ENCODE measurements at places on chromosomes 7 and 10.
A peak's percentile ranks its signal among the peaks of the same experiment; 100 is the strongest.

DNA sequence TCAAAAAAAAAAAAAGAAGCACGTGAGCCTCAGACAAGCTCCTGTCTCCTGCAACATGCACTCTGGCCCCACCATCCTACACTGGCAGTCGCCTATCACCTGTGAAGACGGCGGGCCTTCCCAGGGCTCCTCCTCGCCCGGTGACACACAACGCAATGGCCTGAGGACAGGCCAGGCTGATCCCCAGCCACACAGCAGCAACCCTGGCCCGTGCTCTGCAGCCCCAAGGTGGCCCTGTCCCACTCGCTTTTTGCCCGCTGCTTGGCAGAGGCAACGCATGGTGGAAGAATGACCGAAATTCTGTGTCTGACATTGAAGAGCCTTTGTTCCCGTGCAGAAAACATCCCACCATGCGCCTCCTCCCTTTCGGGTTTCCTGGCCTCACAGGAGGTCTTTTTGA, 8.1 kb downstream of the RADIL start:
- H3K4me3 ChIP-seq = no peak overlapping the region
- H3K36me3 ChIP-seq = no peaks in the 10 kb centered on the region
- H3K27me3 ChIP-seq = peaks cover under 1% of the 10 kb centered on the region
- no peak for DNase-seq
- H3K27ac ChIP-seq = no peak overlapping the region

GRCh38 chr7:5533821-5534367, 110.3 kb upstream of the TNRC18 start:
- H3K27ac ChIP-seq = peak overlapping the region; percentile 99
- H3K4me3 ChIP-seq = no peak overlapping the region
- H3K27me3 ChIP-seq = peaks cover 6% of the 10 kb centered on the region
- peaks cover 3% of the 10 kb centered on the region for H3K36me3 ChIP-seq

GRCh38 chr7:3094701-3095445, 51.2 kb upstream of the CARD11 start:
- H3K27ac ChIP-seq = no peak overlapping the region
- no peak overlapping the region for H3K4me3 ChIP-seq
- no peak for DNase-seq
- peaks cover 7% of the 10 kb centered on the region for H3K27me3 ChIP-seq
- H3K4me1 ChIP-seq = peaks cover 4% of the 10 kb centered on the region
- no peaks in the 10 kb centered on the region for H3K36me3 ChIP-seq

DNA sequence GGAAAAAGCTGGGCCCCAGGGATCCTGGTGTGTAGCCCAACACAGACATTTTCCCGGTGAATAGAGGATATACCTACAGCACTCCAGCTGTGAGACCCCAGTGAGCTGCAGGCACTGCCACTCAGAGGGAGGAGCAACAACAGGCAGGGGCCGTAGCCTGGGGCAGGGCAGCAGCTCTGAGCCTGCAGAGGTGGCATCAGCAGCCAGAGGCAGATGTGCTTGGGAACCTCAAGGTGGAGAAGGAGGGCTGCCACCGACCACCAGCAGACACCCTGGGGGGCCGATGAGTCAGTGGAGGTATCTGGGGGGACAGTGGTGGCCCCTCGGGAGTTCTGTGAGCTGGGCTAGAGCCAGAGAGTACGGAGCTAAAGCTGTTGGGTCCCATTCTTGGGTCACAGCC, 110.2 kb upstream of the GDF10 start:
- no peak overlapping the region for H3K4me3 ChIP-seq
- no peak overlapping the region for H3K27ac ChIP-seq
- H3K4me1 ChIP-seq = peaks cover 8% of the 10 kb centered on the region
- H3K36me3 ChIP-seq = no peaks in the 10 kb centered on the region
- peaks cover 3% of the 10 kb centered on the region for H3K27me3 ChIP-seq
- DNase-seq = peak; percentile 62

- no peaks in the 10 kb centered on the region for H3K27me3 ChIP-seq
- H3K36me3 ChIP-seq = peaks cover 4% of the 10 kb centered on the region
- DNase-seq = no peak
- H3K4me3 ChIP-seq = no peak overlapping the region
- H3K4me1 ChIP-seq = peaks cover 4% of the 10 kb centered on the region
Measured at GRCh38 chr10:119424258-119424975, 118.1 kb downstream of the RGS10 start.

DNA sequence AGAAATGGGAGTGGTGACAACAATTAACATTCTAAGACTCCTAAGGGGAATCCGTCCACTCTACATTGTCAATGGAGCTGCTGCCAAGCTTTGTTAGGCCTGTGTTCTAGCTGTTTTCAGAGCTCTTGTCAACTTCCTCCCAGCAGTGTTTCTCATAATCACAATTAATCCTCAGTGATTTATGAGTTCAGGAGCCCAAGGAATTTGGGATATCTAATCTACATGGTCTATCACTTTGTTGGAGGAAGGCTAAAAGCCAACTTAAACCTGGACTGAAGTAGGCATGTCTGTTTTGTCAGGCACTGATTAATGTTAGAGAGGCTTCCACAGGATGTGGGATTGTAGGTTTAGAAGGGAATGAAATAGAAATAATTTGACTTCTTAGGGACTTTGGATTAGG, 10.2 kb upstream of the OR2F2 start:
- no peak for DNase-seq
- H3K27ac ChIP-seq = no peak overlapping the region
- no peaks in the 10 kb centered on the region for H3K4me1 ChIP-seq
- H3K36me3 ChIP-seq = no peaks in the 10 kb centered on the region

DNA sequence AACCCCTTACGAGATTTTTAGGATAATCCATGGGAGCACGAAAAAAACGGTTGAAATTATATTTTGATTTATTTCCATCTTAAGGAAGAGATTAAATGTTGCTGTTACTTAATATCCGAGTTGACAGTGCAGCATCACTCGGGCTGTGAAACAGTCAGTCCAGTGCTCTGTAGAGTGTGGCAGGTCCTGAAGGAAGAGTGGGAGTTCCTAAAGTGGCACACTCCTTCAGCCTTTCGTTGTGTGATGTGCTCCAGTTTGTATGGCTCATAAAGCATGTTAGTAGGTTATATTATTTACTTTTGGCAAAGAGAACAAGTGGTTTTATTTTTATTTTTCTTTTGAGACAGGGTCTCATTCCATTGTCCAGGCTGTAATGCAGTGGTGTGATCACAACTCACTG, 358.3 kb downstream of the AUTS2 start:
- H3K36me3 ChIP-seq = no peaks in the 10 kb centered on the region
- no peaks in the 10 kb centered on the region for H3K27me3 ChIP-seq
- no peak for DNase-seq
- H3K27ac ChIP-seq = no peak overlapping the region

DNA sequence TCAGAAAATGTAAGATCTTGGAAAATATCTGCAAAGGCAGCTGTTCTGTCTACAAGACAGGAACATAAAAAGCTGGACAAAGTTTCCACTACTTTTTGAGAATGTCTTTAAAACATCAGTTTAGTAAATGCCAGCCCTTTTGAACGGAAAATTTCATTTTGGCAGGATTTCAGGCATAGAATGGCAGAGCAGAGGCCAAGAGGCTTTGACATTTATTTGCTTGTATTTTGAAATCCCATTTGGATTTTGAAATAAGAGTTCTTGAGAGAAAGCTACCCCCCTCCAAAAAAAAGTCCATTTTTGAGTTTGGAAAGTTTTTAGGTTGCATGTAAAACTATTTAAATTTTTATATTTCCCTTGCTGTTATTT, 3.1 kb upstream of the ETV1 start:
- no peaks in the 10 kb centered on the region for H3K4me1 ChIP-seq
- H3K27me3 ChIP-seq = no peaks in the 10 kb centered on the region
- no peak overlapping the region for H3K27ac ChIP-seq
- no peak for DNase-seq
- H3K4me3 ChIP-seq = no peak overlapping the region
- H3K36me3 ChIP-seq = no peaks in the 10 kb centered on the region

GRCh38 chr10:69810675-69811397, 9.1 kb downstream of the COL13A1 start:
- DNase-seq = no peak
- peaks cover under 1% of the 10 kb centered on the region for H3K27me3 ChIP-seq
- no peaks in the 10 kb centered on the region for H3K36me3 ChIP-seq
- no peak overlapping the region for H3K4me3 ChIP-seq

DNA sequence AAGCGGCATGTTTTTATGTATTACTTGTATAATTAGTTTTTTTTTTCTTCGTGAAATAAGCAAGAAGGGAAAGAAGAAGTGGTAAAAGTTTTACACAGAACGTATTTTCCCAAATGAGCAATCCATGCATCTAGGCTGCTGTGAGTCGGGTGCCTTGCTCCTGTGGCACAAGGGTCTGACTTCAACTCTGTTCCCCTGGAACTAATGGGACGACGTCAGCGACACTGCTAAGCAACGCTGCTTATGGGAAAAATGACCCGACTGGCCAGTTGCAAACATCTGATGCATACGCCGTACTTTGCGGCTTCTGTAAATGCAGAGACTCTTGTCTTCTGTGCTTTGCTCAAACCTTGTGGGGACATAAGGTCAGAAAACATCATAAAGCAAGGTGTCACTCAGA, 66.3 kb downstream of the MPP7 start:
- no peaks in the 10 kb centered on the region for H3K36me3 ChIP-seq
- no peak overlapping the region for H3K27ac ChIP-seq
- H3K27me3 ChIP-seq = no peaks in the 10 kb centered on the region
- H3K4me3 ChIP-seq = no peak overlapping the region
- no peaks in the 10 kb centered on the region for H3K4me1 ChIP-seq

GRCh38 chr10:28363376-28363775, 60.5 kb upstream of the MPP7 start:
- H3K36me3 ChIP-seq = no peaks in the 10 kb centered on the region
- peaks cover 19% of the 10 kb centered on the region for H3K4me1 ChIP-seq
- DNase-seq = no peak

GRCh38 chr7:144390481-144390880, 13.0 kb downstream of the NOBOX start:
- H3K4me1 ChIP-seq = peaks cover 11% of the 10 kb centered on the region
- peak; percentile 8 for DNase-seq
- no peaks in the 10 kb centered on the region for H3K27me3 ChIP-seq
- no peak overlapping the region for H3K27ac ChIP-seq
- no peaks in the 10 kb centered on the region for H3K36me3 ChIP-seq

DNA sequence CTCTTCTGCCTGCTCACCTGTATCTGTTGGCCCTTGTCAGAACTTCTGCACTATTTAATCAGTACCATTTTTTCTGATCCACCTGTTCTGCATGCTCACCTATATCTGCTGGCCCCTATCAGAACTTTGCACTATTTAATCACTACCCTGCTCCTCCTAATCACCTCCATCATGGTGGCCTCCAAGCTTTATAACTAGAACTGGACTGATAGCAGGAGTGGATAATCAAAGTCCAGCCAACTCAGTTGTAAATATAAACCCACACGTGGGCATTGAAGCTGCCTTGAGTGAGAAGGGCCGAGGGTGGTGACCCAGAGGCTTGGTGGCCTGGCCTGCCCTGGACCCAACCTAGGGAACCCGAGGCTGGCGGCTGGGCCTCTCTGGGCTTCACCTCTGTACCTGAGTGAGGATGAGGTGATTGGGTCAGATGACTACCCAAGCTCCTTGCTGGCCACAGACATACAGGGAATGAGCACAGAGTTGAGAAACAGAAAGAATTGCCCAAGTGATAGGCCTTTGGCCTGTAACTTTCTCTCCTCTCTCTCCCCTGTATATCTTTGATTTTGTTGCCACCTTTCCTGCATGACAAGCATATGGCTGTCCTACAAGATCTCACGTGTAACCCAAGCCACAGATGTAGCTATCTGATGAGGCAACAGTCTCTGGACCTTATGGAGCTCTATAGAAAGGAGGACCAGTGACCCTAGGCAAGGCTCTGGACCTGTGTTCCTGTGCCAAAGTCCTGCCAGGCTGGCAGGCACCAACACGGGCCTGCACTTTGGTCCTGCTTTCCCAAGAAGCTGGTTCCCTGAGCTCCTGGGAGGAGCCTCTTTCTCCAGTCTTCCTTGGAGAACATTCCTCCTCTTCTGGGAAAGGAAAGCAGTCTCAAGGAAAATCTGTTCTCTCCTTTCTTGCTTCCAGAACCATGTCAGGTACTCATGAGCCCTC, 23.4 kb upstream of the FAM3C start:
- no peaks in the 10 kb centered on the region for H3K36me3 ChIP-seq
- no peak overlapping the region for H3K27ac ChIP-seq
- H3K27me3 ChIP-seq = no peaks in the 10 kb centered on the region
- no peaks in the 10 kb centered on the region for H3K4me1 ChIP-seq
- DNase-seq = no peak
- no peak overlapping the region for H3K4me3 ChIP-seq

DNA sequence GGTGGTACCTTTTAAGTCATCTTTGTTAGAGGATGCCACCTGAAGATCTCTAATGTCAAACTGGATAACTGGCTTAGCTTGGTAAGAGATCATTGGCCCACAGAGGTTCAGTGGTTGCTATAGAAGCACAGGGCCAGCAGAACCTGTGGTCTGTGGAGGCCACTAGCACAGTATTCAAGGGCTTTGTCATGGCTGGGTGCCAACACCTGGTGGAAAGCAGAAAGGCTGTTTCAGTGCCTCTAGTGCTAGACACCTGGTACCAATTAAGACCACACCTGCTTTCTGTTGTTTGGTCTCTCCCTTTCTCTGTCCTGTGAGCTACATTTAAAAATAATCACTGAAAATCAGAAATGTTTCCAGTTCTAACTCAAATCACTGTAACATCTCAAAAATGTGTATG, 10.0 kb upstream of the PCGF5 start:
- no peak for DNase-seq
- no peak overlapping the region for H3K27ac ChIP-seq
- peaks cover 35% of the 10 kb centered on the region for H3K27me3 ChIP-seq
- no peaks in the 10 kb centered on the region for H3K36me3 ChIP-seq
- H3K4me1 ChIP-seq = no peaks in the 10 kb centered on the region

DNA sequence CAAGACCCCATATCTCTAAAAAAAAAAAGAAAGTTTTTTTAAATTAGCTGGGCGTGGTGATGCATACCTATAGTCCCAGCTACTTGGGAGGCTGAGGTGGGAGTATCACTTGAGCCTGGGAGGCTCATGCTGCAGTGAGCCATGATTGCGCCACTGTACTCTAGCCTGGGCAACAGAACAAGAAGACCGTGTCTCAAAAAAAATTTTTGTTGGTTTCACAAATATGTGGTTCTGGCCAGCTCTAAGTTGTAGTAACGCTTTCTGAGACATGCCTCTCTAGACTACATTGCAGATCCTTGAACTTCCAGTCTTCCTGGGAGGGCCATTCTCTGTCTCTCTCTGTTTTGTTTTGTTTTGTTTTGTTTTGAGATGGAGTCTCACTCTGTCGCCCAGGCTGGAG, 24.6 kb upstream of the RHBDD2 start:
- DNase-seq = no peak
- no peak overlapping the region for H3K4me3 ChIP-seq
- no peaks in the 10 kb centered on the region for H3K36me3 ChIP-seq
- no peak overlapping the region for H3K27ac ChIP-seq
- H3K27me3 ChIP-seq = no peaks in the 10 kb centered on the region
- H3K4me1 ChIP-seq = no peaks in the 10 kb centered on the region

GRCh38 chr7:33788531-33788930, 116.8 kb upstream of the BMPER start:
- H3K36me3 ChIP-seq = peaks cover 4% of the 10 kb centered on the region
- DNase-seq = no peak
- peaks cover 36% of the 10 kb centered on the region for H3K4me1 ChIP-seq
- peaks cover 20% of the 10 kb centered on the region for H3K27me3 ChIP-seq

- H3K4me1 ChIP-seq = peaks cover 9% of the 10 kb centered on the region
- H3K27ac ChIP-seq = peak overlapping the region; percentile 51
- H3K27me3 ChIP-seq = peaks cover 14% of the 10 kb centered on the region
Measured at GRCh38 chr10:1715821-1716220, 21.5 kb downstream of the ADARB2 start.
